ENCODE measurements at places on chromosomes 1 and 21.

- no peak for DNase-seq
Observed at GRCh38 chr1:189305279-189305678, 1172.4 kb downstream of the BRINP3 start.

DNA sequence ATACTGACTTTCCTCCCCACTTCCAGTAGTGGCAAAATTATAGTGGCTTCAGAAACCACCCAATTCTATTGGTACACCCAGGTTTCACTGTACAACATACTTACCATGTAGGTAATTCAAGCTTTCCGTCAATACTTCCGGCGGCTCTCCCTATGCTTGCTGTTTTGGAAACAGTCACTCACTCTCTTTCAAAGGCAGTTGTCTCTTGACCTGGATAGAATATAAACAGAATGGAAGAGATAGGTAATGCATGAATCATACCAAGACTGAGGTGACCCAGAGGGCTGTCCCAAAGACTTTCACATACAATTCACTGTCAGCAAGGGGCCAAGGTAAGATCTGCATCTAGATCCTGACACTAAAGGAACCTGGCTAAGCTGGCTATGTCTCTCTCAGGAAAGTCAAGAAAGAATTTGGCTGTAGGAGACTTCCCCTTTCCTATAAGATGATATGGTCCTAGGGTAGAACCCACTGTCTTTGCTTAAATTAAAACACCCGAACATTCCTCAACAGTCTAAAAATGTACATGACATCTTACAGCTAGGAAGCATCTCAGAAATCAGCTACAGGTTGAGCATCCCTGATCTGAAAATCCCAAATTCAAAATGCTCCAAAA, 59.6 kb downstream of the LUZP1 start:
- DNase-seq = no peak

DNA sequence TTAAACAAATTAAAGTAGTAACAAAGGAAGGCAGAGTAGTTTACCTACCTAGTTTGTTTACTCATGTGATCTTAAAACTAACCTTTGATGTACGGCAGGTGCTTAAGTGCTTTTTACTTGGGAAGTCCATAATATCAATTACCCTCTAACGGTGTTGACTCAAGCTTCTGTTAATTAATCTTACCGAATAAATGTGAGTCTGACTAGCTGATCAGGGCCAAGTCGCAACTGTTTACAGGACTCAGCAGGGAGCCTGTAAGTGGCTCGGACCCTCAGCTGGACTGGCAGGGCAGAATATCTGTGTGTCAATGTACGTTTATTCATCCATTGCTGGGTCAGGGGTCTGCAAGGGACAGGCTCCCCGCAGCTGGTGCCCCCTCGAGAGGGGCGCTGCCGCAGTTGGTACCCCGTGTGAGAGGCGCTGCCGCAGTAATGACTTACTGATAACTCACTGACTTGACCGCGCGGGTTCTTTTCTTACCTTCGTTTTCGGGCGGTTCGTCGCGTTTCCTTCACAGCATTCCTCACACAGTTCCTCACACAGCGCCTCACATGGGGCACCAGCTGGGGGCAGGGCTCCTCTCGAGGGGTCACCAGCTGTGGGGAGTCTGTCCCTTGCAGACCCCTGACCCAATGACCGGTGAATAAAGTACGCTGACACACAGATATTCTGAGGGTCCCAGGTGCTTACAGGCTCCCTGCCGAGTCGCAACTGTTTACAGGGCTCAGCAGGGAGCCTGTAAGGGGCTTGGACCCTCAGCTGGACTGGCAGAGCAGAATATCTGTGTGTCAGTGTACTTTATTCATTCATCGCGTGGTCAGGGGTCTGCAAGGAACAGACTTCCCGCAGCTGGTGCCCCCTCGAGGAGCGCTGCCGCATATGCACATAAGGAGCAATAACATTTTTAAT, 3.0 kb downstream of the FMO1 start:
- DNase-seq = peak; percentile 35

DNA sequence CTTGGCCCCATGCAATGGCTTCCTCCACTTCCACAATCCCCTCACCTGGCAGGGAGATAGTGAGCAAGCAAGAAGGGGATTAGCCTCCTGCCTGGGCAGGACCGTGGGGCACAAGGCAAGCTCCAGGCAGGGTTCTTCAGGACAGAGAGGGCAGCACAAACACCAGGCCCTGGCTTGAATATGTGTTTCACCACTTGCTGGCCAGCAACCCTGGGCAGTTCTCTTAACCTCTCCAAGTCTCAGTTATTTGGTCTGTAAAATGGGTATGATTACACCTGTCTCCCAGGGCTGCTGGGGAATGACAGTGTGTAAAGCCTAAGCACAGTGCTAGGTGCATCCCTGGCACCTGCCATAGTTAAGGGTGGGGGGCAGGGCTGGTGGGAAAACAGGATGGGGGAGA, 31.9 kb downstream of the H3-3A start:
- no peak for DNase-seq

DNA sequence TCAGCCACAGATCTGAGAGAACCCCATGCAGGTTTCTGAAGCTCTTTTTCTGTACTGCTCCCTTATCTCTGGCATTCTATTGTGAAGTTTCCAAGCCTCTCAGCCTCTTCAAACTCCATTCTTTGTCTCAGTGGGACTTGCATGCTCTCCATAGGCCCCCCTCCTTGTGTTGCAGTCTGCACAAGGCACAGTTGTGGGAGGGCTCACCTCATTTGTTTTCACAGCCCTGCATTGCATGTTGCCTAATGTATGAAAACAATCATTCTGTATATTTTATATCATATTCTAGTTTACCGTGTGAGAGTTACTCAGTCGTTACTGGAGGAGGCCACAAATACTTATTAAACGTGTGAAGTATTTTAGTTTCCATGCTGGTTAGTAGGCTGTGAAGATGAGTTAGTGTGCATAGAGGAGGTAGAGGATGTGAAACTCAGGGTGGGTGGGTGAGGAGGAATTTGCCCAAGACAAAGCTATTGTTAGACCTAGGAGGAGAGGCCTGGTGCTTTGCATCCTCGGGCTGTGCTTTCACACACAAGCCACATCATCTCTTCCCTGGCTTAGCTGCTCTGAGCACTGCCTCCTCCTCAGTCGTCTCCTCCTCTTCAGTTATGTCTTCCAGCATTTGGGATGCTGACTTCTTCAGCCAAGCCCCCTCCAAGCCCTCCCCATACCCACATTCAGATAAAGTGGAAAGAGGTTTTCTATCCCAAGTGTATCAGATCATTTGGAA, 7.8 kb upstream of the CHI3L2 start:
- DNase-seq = no peak

DNA sequence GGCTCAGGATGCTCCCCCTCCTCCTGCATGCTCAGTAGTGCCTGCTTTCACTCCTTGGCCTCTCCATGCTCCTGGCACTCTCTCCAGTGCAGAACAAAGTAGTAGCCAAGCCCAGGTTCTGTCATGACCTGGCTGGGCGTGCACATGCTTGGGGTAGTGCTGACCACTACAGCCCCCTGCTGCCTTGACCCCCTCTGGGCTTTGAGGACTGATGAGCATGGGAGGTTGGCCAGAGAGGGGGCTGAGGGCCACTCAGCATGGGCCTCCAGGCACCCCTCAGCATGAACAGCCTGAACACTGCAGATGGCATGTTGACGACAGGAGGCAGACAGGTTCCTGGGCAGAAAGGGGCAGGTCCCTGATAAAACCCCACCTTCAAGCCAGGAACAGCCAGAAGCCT, 935.7 kb upstream of the PRMT6 start:
- no peak for DNase-seq

DNA sequence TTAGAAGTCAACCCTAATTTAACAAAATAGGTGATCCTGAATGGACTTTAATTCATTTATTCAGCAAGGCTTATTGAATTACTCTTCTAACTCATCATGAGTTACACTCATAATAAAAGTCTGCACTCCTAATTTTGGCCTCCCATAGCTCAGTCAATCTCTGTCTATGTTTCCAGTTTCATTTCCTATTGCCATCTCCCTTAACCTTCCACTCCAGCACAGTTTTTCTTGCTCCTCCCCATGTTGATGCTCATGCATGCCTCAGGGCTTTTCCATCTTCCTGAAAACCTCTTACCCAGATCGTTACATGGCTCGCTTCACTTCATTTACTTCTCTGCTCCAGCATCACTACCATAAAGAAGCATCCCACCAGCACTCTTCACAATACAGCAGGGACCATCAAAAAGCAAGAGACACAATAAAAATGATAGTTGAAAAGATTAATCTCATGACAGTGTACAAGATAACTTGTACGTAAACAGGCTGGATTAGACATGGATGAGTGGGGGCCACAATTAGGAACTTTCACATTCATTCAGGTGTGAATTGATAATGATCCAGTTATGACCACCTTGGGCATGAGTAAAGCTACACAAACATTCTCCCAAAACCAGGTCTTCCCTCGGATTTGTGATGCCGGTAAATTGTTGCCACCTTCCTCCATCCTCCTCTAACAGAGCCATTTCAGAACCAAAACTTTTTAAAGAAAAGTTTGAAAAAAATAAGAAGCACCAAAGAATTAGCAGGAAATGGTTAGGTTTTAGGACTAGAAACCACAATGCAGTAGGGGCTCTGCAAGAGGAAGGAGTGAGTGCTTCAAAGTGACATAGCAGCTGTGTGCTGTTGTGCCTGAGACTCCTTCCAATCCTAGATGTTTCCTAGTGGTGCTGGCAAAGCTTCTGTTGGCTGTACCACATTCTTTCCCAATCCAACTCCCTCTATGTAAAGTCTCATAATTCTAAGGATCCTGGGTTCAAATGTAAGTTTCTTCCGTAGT, 89.8 kb downstream of the OLFML2B start:
- no peak for DNase-seq

- no peak for DNase-seq
Observed at GRCh38 chr1:234917495-234918180, 211.0 kb downstream of the TOMM20 start.

DNA sequence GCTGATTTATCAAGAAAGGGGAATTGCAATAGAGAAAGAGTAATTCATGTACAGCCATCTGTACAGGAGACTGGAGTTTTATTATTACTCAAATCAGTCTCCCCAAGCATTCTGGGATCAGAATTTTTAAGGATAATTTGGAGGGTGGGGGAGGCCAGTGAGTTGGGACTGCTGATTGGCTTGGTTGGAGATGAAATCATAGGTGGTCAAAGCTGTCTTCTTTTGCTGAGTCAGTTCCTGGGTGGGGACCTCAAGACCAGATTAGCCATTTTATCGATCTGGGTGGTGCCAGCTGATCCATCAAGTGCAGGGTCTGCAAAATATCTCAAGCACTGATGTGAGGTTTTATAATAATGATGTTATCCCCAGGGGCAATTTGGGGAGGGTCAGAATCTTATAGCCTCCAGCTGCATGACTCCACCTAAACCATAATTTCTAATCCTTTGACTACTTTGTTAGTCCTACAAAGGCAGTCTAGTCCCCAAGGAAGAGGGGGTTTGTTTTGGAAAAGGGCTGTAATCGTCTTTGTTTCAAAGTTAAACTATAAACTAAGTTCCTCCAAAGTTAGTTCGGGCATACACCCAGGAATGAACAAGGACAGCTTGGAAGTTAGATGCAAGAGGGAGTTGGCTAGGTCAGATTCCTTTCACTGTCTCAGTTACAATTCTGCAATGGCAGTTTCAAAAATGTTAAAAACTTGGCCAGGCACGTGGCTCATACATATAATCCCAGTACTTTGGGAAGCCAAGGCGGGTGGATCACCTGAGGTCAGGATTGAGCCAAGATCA, 16.9 kb upstream of the RAB3B start:
- DNase-seq = peak; percentile 11

- no peak for DNase-seq
Observed at GRCh38 chr1:160652924-160653619, 6.2 kb upstream of the SLAMF1 start.

GRCh38 chr1:177648731-177649265, 321.1 kb downstream of the SEC16B start:
- no peak for DNase-seq

DNA sequence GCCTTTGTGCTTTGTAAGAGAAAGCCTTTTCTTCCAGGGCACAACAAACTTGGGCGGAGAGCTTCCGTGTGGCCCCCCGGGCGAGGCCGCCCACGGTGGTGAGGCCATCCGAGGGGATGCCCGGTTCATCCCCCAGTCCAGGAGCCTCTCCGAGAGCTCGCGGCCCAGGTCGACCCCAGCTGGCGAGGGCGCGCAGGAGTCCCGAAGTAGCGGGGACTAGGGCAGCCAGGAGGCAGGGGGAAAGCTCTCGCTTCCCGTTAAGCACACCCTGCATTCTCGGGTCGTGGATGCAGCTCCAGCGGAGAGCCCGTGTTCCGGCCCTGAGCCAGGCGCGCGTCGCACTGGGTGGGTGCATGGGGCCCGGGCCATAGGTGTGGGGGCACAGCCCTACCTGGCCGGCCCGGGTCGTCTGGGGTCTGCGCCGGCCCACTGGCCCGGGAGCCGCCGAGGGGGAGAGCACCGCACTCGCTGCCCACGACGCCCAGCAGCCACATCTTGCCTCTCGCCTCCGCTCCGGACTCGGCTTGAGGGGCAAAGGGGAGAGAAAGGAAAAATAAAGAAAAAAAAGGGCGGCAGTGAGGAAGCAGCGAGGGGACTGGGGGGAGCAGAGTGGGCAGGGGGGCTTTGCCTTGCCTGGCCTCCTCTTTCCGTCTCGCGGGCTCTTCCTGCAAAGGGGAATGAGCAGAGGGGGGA, 1.8 kb downstream of the RNF220 start:
- DNase-seq = no peak

- no peak for DNase-seq
Observed at GRCh38 chr21:26972192-26972591, 5.3 kb upstream of the ADAMTS5 start.

DNA sequence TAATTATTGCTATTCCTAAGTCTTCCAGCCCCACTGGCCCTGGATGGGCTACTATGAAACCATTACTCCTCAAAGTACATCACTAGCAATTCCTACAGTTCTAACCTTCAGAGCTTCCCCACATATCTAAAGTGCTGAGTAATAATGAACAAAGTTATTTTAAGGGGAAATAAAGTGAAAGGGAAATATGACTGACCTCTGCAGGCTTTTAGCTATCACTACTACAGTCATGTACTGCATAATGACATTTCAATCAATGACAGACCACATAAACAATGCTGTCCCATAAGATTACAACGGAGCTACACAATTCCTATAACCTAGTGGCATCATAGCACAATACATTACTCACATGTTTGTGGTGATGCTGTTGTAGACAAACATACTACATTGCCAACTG, 32.5 kb upstream of the ASPM start:
- peak; percentile 68 for DNase-seq

DNA sequence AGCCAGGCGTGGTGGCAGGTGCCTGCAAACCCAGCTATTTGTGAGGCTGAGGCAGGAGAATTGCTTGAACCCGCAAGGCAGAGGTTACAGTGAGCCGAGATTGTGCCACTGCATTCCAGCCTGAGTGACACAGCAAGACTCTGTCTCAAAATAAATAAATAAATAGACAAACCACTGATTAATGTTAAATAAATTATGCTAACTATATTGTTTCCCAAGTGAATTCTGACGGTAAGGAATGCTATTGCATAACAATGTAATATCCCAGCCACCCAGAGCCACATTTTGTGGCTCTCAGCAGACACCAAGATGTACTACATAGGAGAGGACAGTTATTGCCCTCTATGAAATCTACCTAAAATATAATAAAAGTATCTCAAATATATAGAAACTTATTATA, 55.4 kb downstream of the LPGAT1 start:
- DNase-seq = no peak

- peak; percentile 6 for DNase-seq
Observed at GRCh38 chr1:84693785-84694184, 3.5 kb upstream of the SSX2IP start.

GRCh38 chr21:14620152-14620551, 74.0 kb upstream of the SAMSN1 start:
- DNase-seq = no peak
